Activated T-cell treated with anti-CD3 and anti-CD28 coated beads, Interleukin-2, amount 50 U/mL, for 72 hours (primary cell): ENCODE measurements at places on chromosomes 1 and 21. TPM values are rescaled to one million over a fixed set of nuclear protein-coding genes. Genes with fewer than 3 reads are reported as not detected.

GRCh38 chr1:204760757-204761156 is 75.2 kb upstream of the LRRN2 start:
- no peak for DNase-seq

GRCh38 chr21:43866659-43867331 is 1.8 kb downstream of the AGPAT3 start:
- DNase-seq, result peak; percentile 62

GRCh38 chr1:53553734-53554509 is 94.7 kb downstream of the DMRTB1 start:
- peak; percentile 20 for DNase-seq

GRCh38 chr21:45260191-45260825 is 27.4 kb downstream of the POFUT2 start:
- no peak for DNase-seq

GRCh38 chr1:231817801-231818200 is 191.2 kb downstream of the DISC1 start:
- DNase-seq, result no peak

GRCh38 chr1:214321705-214322453 is 40.9 kb downstream of the SMYD2 start:
- DNase-seq, result no peak

TRIM45 gene
- total RNA-seq, result 0.34 TPM

ZNF695 gene
- total RNA-seq, result 1.7 TPM

S100A1 gene
- not detected for total RNA-seq

OR10Z1 gene
- total RNA-seq, result not detected
